ENCODE measurements at places on chromosomes 1 and 21.

DNA sequence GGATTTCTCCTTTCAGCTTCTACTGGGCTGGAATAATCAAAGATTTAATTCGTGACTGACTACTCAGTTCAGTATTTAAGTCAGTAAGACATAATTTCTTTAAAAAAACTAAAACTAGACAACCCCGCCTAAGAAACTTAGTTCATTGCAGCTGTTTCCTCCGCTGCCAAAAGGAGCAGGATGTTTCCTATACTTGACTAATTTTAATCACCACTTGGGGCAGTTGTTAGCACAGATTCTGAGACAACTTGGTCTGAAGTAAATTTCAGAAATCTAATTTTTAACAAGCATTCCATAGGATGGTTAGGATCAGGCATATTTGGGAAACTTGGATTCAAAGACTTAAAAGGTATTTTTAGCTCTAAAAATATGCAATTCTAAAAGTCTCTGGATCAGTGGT, 34.0 kb downstream of the EPRS1 start:
- H3K36me3 ChIP-seq = peaks cover 2% of the 10 kb centered on the region
- H3K27ac ChIP-seq = no peak overlapping the region
- H3K4me1 ChIP-seq = peaks cover 7% of the 10 kb centered on the region

- no peaks in the 10 kb centered on the region for H3K36me3 ChIP-seq
- no peak overlapping the region for H3K27ac ChIP-seq
- H3K4me3 ChIP-seq = no peak overlapping the region
- no peaks in the 10 kb centered on the region for H3K27me3 ChIP-seq
- H3K4me1 ChIP-seq = no peaks in the 10 kb centered on the region
- no peak for DNase-seq
These were observed 134.2 kb downstream of the PGBD5 start for GRCh38 chr1:230291731-230292620.

GRCh38 chr1:226060427-226060826, 2.1 kb upstream of the H3-3A start:
- H3K4me3 ChIP-seq = no peak overlapping the region
- DNase-seq = no peak
- no peaks in the 10 kb centered on the region for H3K4me1 ChIP-seq
- no peaks in the 10 kb centered on the region for H3K36me3 ChIP-seq
- H3K27ac ChIP-seq = no peak overlapping the region
- no peaks in the 10 kb centered on the region for H3K27me3 ChIP-seq

GRCh38 chr1:9691108-9691445, 39.5 kb downstream of the PIK3CD start:
- DNase-seq = peak; percentile 81
- H3K4me1 ChIP-seq = peaks cover 12% of the 10 kb centered on the region
- H3K36me3 ChIP-seq = no peaks in the 10 kb centered on the region
- no peak overlapping the region for H3K4me3 ChIP-seq

DNA sequence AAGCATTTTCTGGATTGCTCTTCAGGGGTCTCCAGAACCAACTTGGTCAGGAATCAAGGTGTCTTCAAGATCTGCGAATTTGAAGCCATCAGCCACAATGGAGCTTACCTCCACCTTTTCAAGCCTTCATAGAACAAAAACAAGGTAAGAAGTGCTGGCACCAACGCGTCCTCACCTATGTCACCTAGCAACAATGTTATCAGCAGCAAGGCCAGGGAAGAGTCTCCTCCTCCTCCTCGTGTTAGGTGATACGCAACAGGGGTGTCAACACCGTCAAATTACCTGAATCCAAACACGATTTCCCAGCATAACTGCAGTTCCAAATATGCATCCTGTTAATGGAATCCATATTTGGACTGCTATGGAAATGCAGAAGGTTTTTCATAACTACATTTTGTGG, 4.1 kb upstream of the TIAM1 start:
- H3K27ac ChIP-seq = no peak overlapping the region
- peaks cover 6% of the 10 kb centered on the region for H3K27me3 ChIP-seq
- no peaks in the 10 kb centered on the region for H3K4me1 ChIP-seq
- H3K4me3 ChIP-seq = no peak overlapping the region
- H3K36me3 ChIP-seq = no peaks in the 10 kb centered on the region

Data from fibroblast of lung (primary cell).